NCI-H524 treated with DMSO at 0.1 percent for 48 hours (cell line): ENCODE measurements at places on chromosomes 12 and 14.

DNA sequence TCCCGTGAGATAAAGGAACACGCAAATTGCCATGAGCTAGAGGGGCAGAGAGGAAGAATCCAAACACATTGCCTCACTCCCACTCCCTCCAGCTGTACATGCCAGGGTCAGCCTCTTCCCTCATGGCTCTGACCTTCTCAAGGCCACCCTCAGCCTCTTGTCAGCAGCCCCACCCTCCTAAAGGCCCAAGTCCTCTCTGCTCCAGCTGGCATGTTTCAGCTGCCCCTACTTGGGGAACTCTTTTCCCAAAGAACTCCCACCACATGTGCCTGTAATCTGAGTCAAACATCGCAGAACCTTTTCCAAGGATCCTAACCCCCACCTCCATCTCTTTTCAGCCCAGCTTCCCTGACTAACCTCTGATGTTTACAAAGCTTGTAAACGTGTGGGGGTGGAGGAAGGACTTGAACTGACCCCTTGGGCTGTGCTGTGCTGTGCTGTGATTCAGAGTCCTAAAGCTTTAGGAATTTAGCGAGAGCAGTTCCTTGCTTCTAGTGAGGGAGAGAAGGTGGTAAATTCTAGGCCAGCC, 7.3 kb upstream of the CACNB3 start:
- DNase-seq: no peak

- DNase-seq: no peak
Measured at GRCh38 chr14:75023108-75023507, 20.4 kb downstream of the EIF2B2 start.

DNA sequence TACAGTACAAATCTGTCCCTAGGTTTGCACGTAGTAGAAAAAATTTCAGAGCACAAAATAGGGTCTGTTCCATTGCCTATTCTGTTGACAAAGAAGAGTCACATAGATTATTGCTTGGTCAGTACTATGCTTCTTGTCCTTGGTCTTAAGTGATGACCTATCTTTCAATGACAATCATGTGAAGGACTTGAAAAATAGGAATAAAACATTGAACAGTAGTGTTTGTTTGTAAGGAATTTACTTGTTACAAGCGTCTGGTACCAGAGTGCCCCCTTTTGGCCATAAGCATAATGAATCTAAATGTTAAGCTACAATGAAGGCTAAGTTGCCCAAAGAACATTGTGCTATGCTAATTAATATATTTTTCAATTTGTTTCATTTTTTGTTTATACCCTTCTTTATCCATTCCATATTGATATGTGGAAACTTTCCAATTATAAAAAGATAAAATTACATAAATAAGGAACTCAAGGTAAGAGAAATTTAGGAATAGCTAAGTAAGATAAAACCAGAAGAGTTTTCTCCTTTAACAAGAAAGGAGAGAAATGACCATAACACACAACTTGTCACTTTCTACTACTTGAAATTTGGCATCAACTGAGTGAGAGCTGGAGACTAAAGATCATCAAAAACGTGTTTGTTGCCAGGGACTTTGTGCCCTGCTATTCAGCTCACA, 204.7 kb downstream of the EPS8 start:
- DNase-seq: no peak

GRCh38 chr12:53623548-53624385, 2.4 kb downstream of the ATF7 start:
- DNase-seq: no peak

- DNase-seq: no peak
Measured at GRCh38 chr12:103915306-103915705, 14.9 kb upstream of the HSP90B1 start.

- no peak for DNase-seq
Measured at GRCh38 chr14:91827746-91828145, 39.6 kb downstream of the TC2N start.

DNA sequence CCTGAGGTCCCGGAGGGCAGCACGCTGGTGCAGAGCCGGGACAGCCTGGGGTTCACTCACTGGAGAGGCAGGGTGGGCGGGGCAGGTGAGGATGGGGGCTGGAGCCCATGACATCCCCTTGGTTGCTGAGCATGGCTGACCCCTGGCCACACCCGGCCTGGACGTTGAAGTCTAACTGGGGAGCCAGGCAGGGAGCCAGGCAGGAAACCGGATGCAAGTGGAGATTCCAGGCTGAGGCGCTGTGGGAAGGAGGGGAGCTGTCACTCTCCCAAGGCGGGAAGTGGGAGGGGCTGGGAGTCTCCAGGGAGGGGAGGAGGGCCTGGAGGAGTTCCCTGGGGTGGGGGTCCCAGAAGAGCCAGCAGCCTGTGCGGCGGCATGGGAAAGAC, 7.7 kb upstream of the INF2 start:
- no peak for DNase-seq

DNA sequence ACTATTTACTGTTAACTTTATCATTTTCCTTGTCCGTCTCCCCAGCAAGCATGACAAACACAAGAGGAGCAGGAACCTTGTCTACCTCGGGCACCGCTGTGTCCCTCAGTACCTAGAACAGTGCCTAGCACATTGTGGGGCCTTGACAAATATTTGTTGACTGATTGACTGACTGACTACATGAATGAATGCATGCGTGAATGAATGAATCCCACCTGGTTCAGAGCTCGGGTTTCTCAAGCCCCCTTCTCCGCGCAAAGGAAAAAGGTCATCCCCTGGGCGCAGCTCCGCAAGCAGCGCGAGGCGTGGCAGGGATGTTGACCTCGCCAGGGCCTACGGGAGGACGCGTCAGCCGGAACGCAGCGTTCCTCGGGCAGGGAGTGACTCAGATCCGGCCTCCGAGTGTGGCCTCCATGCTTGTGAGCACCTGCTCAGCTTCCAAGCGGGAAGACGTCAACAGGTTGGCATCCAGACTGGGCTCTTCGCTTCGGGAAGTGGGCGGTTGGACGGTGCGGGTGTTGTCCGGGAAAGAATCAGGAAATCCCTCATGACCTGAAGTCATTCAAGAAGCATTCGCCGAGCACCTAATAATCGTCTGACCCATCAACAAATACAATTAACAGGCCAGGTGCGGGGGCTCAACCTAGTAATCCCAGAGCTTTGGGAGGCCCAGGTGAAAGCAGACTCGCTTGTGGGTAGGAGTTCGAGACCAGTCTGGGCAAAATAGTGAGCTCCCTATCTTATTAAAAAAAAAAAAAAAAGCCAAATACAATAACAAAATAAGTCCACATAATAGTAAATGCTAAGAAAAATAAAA, 13.9 kb upstream of the UBC start:
- no peak for DNase-seq

GRCh38 chr14:78612666-78613065, 442.5 kb downstream of the NRXN3 start:
- no peak for DNase-seq

DNA sequence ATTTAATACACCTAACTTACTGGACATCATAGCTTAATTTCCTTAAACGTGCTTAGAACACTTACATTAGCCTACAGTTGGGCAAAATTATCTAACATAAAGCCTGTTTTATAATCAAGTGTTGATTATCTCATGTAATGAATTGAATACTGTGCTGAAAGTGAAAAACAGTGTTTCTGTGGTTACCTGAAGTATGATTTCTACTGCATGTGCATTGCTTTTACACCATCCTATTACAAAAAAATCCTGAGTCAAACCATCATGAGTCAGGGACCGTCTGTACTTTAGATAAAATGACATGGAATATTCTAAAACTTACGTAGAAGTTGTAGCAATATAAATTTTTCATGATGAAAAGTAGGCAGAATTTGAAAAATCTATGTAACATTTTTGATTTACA, 32.8 kb downstream of the TBC1D15 start:
- DNase-seq: no peak
